Stimulated activated CD4-positive, alpha-beta T cell treated with anti-CD3 and anti-CD28 coated beads, Interleukin-15, amount 100 ng/mL, for 48 hours (primary cell): ENCODE measurements at places on chromosomes 12 and 14.

GRCh38 chr14:80393766-80394165 lies 182.5 kb upstream of the DIO2 start:
- no peak for DNase-seq

DNA sequence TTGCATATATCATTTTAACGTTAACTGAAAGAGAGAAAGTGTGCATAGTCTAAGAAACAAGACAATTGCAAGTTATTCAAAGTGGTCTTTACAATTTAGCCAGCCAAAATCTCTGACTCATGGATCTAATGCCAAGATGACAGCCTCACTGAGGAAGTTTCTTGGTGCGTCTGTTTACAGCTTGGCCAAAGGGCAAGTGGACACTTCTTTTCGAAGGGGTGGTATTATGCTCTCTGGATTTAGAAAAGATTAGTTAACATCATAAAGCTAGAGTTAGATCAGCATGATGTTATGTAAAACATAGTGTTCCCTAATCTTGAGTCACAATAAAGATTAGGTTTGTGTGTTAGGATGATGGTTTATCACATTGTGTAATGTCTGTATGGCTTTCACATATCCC lies 51.5 kb upstream of the SLC2A13 start:
- DNase-seq = no peak

DNA sequence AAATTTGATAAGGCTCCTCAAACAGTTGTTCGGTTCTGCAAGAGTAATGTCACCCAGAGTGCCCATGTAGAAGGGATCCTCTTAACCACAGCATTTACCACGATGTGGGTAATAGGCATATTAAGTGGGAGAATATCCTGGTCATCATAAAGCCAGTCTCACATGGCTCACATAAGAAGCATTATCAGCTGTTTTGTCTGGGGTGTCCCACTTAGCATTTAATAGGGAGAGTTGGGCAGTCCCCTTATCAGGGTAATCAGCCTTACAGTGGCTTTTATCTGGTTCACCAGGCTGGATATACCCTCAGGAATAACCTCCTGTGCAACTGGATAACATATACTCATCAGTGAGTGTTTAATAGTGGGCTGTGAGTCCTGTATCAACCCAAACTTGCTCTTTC lies 12.9 kb upstream of the TMEM263 start:
- DNase-seq = no peak

DNA sequence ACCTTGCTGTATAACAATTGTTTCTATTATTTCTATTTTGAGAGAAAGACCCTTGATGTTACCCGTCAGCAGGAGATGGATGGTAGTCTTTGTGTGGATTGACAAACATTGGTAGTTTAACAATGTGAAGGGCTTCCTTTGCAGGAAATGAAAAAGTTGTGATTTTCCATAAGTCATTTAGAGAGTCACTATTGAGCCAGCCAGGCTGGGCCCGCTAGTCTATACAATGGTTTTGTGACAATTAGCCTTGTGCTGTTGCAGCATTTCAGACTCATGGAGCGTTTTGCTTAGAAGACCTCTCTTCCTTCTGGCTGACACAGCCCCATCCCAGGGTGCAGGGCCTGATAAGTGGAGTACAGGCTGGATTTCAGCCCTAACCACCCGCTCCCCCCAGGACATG lies 18.3 kb upstream of the SLC38A2 start:
- no peak for DNase-seq

GRCh38 chr14:55294603-55295002 lies 23.4 kb downstream of the FBXO34 start:
- no peak for DNase-seq

GRCh38 chr12:54140588-54141388 lies 48.0 kb downstream of the SMUG1 start:
- no peak for DNase-seq

GRCh38 chr14:36204461-36205073 lies 28.0 kb upstream of the PTCSC3 start:
- DNase-seq = no peak

- DNase-seq = no peak
These were observed 25.1 kb downstream of the STX2 start for GRCh38 chr12:130813949-130814348.

- DNase-seq = peak; percentile 23
These were observed 1004.4 kb downstream of the AACS start for GRCh38 chr12:126069549-126070165.

- no peak for DNase-seq
These were observed 371.2 kb upstream of the LRFN5 start for GRCh38 chr14:41235466-41235865.

DNA sequence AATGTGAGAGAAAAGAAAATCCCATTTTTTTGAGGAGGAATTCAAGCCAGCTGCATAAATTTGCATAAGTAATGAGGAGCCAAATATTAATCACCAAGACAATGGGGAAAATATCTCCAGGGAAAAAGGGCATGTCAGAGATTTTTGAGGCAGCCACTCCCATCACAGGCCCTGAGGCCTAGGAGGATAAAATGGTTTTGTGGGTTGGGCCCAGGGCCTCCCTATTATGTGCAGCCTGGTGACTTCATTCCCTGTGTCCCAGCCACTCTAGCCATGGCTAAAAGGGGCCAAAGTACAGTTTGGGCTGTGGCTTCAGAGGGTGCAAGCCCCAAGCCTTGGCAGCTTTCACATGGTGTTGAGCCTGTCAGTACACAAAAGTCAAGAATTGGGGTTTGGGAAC lies 1051.0 kb upstream of the FOXG1 start:
- DNase-seq = no peak

GRCh38 chr12:131783915-131784541 lies 44.2 kb upstream of the MMP17 start:
- no peak for DNase-seq

DNA sequence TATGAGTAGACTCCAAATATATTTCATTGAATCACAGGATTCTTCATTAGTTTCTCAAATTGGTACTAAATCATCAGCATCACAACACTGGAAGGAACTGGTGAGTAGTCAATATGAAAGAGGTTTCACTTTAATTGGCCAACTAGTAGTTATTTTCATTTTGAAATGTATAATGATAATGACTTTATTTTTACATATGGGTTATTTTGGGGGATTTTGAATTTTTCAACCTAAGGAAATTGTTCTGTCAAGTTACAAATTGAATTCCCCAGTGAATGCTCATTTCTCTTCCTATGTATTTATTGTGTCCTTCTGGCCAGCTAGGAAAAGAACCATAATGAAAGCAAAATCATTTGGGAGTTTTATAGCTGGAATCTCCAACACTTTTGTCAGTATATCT lies 174.2 kb upstream of the ATP2B1 start:
- DNase-seq = no peak

GRCh38 chr12:119770146-119770545 lies 102.2 kb downstream of the PRKAB1 start:
- DNase-seq = no peak

GRCh38 chr12:26088998-26089397 lies 35.8 kb downstream of the BHLHE41 start:
- no peak for DNase-seq

GRCh38 chr12:69836015-69836414 lies 11.0 kb downstream of the MYRFL start:
- no peak for DNase-seq

- DNase-seq = no peak
These were observed 205.8 kb downstream of the MED13L start for GRCh38 chr12:116071555-116072230.

DNA sequence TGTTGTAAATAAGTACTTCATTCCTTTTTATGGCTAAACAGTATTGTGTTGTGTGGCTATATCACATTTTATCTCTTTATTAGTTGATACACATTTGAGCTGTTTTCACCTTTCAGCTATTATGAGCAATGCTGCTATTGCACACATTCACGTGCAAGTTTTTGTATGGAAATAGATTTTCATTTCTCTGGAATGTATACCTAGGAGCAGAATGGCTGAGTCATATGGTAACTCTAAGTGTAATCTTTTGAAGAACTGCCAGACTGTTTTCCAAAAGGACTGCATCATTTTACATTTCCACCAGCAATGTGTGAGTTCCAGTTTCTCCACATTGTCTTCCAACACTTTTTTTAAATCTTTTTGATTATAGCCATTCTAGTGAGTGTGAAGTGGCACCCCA lies 134.0 kb downstream of the SRGAP1 start:
- DNase-seq = no peak

DNA sequence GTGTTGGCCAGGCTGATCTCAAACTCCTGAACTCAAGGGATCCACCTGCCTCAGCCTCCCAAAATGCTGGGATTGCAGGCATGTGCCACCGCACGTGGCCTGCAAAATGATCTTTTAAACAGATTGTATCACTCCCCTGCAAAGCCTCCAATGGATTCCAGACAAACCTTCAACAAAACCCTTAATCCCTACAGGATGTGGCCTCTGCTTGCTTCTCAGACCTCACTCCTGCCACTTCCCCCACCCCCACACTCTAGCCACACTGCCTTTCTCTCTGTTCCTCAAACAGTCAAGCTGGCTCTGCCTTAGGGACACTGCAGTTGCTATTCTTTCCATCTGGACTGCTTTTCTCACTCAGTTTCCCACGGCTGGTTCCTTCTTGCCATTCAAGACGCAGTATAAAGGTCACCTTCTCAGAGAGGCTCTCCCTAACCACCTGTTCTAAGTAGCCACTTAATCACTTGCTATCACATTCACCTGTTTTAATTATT lies 47.3 kb upstream of the TMED10 start:
- no peak for DNase-seq

DNA sequence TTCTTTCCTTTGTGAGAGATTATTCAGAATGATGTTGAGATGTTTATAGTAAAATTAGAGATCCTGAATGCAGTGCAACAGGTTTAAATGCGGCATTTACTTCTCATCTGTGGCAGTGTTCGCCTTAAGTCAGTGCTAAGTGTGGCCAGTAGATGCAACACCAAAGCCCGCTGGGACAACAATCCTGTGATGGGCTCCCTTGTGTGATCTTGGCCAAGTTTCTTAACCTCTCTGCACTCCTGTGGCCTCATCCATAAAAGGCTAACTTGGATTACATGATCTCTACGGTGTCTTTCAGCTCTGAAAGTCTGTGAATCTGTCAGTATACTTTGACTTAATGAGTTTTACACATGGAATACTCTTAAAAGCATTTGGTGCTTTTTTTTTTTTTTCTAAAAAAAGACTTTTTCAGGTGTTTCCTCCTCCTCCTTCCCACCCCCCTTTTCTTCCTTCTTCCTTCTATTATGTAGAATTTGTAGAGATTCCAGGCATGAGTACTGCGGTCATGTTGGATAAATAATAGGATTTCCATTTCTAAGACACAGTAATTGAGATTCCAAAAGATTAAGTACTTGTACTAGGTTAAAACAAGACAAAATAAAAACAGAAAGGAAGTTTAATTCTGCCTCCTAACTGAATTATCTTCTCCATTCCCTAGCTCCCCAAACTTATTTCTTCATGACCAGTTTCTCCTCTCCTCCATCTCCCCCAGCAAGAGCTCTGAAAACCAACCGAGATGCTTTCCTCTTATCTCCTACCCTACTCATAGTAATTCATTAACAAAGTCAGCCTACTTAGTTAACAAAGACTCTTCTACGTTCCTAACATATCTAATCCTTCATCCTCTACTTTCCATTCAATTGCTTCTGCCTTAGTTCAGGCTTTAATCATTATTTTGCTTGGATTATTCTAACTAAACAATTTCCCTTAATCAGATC lies 42.2 kb upstream of the NAV3 start:
- DNase-seq = no peak

GRCh38 chr14:65433157-65433556 lies 20.6 kb downstream of the FUT8 start:
- DNase-seq = no peak

GRCh38 chr14:94582199-94582750 lies 1.0 kb downstream of the SERPINA5 start:
- DNase-seq = no peak

DNA sequence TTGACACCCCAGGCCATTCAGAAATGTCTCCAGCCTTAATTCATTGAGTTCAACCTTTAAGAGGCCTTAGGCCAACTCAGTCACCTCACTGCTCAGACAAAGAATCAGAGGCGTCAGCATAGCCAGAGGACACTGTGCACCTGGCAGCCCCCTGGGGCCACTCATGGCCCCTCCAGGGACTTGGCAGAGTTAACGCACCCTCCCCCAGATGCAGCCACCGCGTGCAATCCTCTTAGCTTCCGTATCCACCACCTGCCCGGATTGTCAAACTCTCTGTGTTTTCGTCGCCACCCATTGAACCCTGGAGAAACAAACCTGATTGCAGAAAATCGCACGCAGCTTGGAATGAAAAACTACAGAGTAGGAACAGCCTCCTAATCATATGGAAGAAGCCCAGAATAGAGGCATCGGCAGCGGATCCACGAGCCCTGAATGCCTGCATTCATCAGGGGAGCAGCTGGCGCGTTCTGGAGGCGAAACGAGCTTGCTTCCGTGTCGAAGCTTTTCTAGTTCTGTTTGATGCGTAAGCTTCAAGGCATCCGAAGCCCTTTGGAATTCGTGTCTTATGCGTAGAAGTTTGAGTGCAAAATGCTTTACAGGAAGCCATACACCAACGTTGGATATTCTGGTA lies 22.4 kb downstream of the BRI3BP start:
- DNase-seq = no peak

DNA sequence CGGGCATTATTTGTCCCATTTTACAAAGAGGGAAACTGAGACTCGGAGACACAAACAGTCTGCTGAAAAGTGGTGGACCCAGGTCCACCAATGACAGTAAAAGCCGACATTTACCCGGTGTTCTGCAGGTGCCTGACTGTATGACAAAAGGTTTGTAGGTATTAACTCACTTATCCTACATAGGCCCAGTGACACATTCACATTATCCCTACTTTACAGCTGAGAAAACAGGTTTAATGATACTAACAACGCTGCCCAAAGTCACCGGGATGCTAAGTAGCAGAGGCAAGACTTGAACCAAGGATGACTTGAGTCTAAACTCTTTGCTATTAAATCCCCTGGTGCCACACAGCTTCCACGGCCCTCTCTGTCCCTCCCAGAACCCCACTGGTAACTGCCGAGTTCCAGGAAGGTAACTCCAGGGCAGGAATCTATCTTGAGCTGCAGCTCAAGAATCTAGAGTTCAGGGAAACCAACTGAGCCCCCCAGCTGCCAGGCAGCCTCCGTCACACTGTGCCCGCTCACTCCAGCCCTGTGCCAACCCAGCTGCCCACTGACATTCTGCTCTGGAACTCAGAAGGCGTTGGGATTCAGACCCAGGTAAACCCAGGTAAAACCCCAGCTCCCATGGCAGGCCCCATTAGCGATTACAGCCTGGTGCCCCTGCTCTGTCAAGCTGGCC lies 33.7 kb downstream of the SYNE3 start:
- DNase-seq = no peak

DNA sequence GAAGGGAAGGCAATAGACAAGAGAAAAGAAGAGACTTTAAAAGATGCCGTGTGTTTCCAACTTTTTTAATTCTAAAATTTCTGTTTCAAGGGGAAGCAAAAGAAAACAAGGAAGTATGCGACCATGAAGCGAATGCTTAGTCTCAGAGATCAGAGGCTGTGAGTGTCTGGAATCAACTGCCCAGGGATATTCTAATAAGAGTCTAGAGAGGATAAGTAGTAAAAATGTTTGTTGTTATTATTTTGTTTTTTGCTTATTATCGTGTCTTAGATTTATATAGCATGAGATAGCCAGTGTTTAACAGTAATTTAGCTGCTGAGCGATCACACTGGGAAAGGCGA lies 421 bp downstream of the FCF1 start:
- DNase-seq = no peak

GRCh38 chr14:70995211-70995610 lies 88.0 kb downstream of the PCNX1 start:
- DNase-seq = no peak

- no peak for DNase-seq
These were observed 16.4 kb downstream of the BCL2L14 start for GRCh38 chr12:12086973-12087692.
